ENCODE measurements at places on chromosomes 2 and 18.

DNA sequence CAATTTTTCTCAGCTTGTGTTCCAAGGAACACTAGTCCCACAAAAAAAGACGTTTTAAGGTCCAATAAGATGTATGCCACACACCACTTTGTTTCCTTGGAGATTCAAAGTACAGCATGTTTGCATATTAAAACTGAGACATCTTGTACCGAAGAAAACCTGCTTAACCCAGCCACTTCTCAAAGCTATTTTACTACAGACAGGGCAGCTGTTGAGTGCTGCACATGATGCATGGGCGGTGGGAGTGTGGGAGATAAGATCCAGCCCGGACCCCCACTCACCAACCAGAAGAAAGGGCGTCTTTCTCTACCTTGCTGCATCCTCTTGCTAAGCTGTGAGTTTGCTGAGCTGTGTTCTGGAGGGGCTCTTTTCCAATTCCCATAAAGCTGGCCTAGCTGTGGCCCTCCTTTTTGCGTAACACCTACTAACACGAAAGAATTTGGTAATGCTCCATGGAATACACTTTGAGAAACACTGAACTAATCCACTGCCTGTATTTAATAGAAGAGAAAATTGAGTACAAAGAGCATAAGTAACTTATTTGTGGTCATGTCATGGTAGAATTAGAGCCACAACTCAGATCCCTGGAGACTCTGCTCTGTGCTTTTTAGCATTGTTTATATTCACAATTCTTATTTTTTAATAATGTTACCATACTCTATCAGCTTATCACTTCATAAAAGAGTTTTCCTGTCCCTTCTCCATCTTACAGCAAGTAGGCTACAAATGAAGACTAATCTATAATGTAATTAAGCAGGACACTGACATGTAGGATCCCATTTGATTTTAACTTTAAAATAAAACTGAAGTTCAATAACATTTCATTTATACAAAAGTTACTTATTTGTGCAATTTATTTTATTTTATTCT is 90.0 kb downstream of the PLEKHM3 start:
- no peak for DNase-seq

DNA sequence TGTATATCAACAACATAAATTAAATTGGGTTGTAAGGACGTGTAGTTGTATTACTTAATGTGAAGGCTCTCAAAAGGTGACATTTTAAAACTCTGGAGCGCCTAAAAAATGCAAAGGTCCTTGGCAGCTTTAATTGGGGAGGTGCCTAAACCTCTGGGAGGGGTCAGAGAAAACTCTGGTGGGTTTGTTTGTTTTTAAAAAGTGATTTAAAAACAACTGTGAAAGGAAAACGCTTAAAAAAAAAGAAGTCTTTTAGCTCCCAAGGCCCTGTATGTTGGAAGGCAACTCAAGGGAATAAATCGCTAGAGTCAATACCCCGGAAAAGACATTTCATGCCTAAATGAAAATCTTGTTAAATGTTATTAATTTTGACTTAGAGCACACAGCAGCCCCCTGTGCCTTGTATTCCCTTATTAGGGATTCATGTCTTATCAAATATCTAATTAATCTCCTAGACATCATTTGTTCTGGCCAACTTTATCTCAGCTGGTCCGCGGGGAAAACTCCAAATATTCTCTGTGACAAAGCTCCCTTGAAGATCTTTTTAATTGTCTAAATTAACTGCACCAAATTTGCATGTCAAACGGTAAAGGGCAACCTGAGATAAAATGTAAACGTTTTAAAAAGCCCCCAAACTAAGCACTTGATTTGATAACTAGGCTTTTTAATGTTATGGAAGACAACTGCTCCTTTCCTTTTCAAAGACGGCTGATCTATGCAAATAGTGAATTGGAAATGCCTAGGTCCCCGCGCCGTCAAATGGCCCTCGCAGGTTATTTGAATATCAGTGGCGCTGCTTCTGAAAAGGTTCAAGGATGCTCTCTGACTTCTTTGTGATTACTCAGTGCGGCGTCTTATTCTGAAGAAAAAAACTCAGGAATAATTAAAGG is 4.2 kb downstream of the SP9 start:
- no peak for DNase-seq

DNA sequence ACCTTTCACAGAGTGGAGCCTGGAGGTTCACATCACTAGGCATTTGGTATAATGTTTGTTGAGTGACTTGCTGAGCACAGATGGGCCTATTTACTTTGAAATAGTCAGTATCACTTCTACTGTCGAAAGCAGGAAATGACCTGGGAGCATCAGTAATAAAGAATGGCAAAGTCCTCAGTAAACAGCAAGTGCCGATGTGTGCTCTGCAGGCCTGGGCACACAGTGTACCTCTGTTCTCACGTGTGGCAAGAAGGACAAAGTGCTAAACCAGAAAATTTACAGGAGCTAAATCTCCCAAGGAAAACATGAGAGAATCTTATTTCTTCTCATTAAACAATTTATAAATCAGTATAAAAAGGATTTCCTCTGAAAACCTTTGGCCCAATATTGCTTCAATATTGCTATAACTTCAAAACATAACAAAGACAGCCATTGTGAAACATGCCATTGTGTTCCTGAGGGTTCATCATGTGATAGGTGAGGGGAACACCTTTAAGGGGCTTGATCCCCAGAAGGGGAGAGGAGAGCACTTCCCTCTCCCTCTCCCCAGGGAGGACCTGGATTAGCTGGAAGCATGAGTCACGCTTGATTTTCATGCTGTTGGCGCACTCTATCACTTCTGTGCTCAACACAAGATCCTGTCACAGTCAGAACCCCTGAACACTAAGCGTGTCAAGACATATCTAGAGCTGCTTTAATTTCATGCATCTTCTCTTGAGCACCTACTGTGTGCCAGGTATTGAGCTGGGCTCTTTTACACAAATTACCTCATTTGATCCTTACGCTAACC is 131.5 kb upstream of the SMAD2 start:
- DNase-seq = no peak

DNA sequence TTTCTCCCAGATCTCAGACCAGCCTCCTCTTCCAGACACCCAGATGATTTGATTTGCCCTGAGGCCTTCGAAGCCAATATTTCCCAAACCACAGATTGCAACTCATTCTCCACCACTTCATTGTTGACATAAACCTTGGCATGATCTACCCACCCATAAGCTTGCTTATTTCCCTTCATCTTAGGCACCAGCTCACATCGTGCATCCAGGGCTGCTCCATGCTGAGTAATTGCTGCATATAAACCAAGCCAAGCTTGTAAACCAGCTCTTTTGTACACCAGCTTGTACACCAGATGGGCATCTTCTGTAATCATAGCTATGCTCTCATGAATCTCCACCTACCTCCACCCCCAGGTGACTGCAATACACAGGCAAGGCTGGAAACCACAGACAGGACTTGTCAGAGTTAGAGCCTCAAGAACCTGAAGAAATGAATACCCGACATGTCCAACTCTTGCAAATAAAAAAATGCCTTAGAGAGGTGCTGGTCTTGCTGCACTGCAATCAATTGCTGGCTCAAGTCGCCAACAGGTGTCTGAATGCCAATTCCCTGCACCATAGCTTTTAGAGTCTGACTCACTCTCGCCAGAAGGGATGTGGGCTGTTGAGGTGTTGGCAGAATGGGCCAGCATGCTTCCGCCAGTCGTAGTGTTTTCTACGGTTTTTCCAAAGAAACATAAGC is 31.5 kb downstream of the TRABD2A start:
- DNase-seq = no peak

DNA sequence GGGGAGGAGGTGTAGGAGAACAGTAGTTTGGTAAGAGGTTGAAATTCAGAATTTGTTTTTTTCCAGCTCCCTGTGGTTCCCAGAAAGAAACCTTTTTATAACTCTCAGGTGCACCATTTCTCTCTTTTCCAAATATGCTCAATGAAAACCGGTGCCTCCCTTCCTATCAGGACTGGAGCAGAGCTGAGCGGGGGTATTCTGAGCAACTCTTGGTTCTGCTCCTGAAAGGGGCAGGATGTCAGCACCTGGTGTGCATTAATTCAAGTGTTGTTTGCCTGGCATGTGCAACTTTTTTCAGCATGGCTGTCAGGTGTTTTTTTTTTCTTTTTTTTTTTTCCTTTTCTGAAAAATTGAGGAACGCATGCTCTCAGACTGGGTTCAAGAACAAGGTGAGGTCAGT is 74.1 kb downstream of the MAPK4 start:
- no peak for DNase-seq

- no peak for DNase-seq
Observed at GRCh38 chr2:119086327-119086726, 72.2 kb downstream of the C1QL2 start.
